ENCODE measurements at places on chromosomes 7 and 10.

- DNase-seq: no peak
Measured at GRCh38 chr7:101913247-101913721, 95.9 kb downstream of the CUX1 start.

- DNase-seq: peak; percentile 21
Measured at GRCh38 chr10:52436664-52437063, 122.6 kb downstream of the DKK1 start.

DNA sequence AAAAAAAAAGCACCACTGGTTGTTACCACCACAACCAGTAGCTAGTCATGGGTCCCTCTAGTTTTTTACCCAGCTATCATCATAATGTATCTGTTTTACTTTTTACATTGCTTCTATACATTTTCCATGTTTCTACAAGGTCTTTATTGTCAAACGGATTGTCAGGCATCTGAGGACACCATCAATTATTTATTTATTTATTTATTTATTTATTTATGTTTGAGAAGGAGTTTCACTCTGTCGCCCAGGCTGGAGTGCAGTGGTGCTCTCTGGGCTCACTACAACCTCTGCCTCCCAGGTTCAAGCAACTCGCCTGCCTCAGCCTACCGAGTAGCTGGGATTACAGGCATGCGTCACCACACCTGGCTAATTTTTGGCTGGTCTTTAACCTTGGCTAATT lies 29.0 kb upstream of the HNRNPH3 start:
- DNase-seq: no peak

DNA sequence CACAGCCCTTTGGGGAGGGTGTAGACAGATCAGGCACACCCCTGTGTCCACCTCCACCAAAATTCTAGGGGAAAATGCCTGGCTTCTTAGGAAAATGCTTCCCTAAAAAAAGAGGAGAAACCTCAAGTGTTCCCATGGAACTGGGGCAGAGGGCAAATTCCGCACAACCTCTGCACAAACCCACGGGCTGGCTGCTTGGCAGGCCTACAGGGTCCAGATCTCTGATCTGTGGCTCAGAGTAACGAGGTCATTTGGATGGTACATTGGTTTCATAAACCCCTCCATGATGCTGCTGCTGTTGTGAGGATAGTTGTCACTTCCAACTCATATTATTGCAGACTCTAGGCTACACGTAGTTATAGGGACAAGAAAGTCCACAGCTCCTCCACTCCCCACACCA lies 16.0 kb downstream of the LGI1 start:
- no peak for DNase-seq

GRCh38 chr7:73864981-73865711 lies 4.2 kb downstream of the TMEM270 start:
- no peak for DNase-seq

GRCh38 chr10:126904818-126905701 lies at the start of gene DOCK1:
Gene DOCK1 (plus strand): TSS chr10:126905428. CDS start chr10:126905518, 90 bp downstream.
- DNase-seq: no peak

DNA sequence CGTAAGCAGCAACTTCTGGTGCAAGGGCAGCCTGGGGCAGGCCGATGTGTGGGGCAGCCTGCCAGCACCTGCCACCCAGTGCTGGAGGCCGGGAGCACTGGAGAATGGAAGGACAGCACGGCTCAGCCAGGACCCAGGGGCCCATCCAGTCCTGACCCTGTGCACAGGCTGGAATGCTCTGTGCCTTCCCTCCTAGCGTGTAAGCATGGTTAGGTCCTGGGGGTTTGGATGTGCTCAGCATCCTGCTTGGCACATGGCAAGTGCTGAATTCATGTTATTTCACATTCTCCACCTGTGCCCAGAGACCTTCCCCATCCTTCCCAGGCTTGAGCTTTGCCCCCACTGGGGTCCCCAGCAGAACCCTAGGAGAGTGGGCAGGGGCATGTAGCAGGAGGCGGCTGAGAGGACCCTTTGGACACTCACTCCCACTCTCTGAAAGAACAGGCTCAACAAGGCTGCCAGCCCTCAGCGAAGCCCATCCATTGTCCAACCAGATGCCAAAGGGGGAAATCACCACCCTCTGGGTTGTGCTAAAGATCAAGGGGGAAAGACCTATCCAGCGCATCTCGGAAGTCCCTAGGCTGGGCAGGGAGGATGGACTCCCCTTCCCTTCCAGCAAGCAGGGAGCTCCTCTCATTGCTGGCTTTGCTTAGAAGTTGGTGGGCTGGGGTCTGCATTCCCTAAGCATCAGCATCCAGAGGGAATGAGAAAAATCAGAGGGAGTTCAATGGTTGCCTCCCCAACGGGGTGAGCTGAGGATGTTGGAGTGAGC lies 29.7 kb downstream of the ANXA8 start:
- no peak for DNase-seq

- no peak for DNase-seq
Measured at GRCh38 chr7:19378345-19378714, 233.1 kb upstream of the FERD3L start.

DNA sequence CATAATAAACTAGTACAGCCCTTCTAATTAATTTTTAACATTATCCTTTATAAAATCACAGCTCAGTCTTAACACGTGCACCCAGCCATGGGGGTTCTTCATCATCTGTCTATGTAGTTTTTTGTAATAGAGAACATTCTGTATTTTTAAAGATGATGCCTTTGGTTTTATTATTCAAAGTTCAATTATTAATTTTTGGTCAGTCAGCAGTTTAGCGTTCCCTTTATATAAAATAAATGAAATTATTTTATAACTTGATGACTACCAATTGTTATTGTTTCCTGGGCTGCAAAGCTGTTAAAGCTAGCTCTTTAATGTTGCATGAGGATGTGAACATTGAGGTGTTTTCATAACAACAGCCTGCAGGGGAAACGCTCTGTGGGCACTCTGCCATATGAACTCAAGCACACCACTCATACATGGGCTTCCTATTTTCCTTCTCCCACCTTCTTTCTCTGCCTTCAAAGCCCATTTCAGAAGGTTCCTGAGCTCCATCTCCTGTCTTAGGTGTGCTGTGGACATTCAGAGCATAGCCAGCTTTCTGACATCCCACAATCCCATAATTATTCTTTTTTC lies 172.0 kb upstream of the YAE1 start:
- DNase-seq: no peak

DNA sequence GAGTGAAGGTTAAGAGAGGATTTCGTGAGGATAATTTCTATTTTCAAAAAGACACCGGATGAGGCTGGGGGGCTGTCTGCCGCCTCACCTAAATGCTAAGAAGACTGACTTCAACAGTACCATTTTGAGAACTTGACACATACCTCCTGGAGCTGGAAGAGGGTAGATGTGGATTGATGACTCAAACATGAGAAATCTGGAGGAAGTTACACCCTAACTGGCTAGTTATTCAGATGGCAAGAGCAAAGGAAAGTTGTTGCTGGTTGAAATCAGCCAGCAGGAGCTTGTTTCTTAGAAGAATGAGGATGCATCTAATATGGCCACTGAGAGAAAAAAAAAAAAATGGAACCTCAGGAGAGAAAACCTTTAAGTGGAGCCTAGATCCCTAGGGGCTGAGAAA lies 76.2 kb upstream of the KIAA1217 start:
- DNase-seq: no peak

- DNase-seq: peak; percentile 48
Measured at GRCh38 chr7:149669121-149669818, 104.1 kb downstream of the ZNF467 start.

DNA sequence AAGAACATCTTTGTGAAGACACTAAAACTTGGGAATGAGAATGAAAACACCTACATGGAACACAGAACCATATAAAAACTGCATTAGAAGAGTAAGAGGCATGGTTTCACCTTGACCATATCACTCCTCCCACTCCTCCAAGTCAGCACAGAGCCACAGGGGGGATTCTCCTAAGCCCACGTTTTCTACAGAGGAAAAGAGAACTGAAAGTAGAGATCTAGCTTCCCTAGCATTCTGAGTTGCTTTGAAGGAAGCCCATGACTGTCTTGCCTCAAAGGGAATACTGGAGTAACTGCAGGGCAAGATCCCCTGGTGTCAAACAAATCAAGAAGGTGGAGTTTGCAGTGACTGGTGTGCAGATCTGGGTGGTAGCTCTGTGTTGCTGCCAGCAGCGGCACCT lies 43.9 kb downstream of the HBP1 start:
- DNase-seq: no peak

GRCh38 chr7:74066626-74067025 lies 17.0 kb upstream of the LIMK1 start:
- no peak for DNase-seq

GRCh38 chr10:323651-324293 lies 188.5 kb downstream of the ZMYND11 start:
- no peak for DNase-seq

GRCh38 chr10:8017277-8017676 lies 37.2 kb upstream of the GATA3 start:
- no peak for DNase-seq

GRCh38 chr10:121115154-121115553 lies 264.0 kb downstream of the WDR11 start:
- DNase-seq: no peak

GRCh38 chr10:29184205-29185000 lies 104.5 kb upstream of the LYZL1 start:
- DNase-seq: no peak
